ENCODE measurements at places on chromosomes 11 and 22.

GRCh38 chr11:72741849-72742512, 10.2 kb downstream of the ARAP1 start:
- no peak for DNase-seq

DNA sequence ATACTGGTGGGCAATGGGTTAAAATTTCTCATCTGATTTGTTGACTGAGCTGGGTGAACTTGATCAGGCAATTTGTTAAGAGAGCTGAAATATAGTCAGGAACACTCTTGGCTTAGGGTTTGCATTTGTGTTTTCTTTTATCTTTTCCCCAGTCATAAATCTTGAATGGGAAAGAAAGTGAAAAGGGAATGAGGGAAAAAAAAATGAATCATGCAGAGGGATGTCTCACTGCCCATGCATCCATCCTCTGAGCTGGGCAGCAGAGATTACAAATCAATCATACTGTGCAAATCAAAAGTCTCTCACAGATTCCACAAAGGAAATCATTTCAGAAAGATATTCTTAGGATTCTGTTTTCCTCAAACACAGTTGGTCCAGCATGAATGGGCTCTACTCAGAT, 174.2 kb upstream of the MPPED2 start:
- no peak for DNase-seq

- DNase-seq: no peak
These were observed at the start of gene SPON1 for GRCh38 chr11:13962562-13963168. SPON1 (plus strand) TSS chr11:13962723; CDS start chr11:13962905, 182 bp downstream.

- DNase-seq: peak; percentile 54
These were observed 50.7 kb downstream of the RRAS2 start for GRCh38 chr11:14308114-14308896.

GRCh38 chr11:127056338-127056971, 55.9 kb upstream of the KIRREL3 start:
- no peak for DNase-seq
